ENCODE measurements at places on chromosomes 3 and 15.

- DNase-seq, result no peak
Observed at GRCh38 chr15:95327661-95328060, 1002.8 kb upstream of the NR2F2 start.

DNA sequence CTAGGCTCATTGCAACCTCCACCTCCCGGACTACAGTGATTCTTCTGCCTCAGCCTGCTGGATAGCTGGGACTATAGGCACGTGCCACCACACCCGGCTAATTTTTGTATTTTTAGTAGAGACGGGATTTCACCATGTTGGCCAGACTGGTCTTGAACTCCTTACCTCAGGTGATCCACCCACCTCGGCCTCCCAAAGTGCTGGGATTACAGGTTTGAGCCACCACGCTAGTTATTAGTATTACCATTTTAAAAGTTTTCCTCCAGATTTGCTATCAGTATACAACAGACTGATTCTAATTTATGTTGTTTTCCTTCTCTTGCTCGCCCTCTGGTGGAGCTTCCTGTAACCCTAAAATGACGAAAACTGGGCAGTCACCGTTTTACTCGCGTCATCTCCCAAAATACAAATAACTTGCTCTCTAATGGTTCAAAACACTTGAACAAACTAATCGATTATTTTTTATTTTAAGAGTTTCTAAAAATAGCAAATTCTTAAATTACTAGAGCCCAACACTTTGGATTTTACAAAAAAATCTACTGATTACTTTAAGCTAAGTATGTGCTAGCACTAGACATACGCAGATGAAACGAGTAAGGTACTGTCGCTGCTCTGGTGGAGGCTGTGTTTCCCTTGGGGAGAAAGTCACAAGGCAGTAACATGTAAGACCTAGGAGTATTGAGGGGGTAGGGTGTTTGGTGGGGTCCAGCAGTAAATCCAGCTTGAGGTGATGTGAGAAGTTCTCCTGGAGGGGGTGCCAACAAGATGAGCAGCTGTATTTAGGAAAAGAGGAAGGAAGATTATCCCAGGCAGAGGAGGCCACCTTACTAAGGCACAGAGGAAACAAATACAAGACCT, 203.3 kb downstream of the MBNL1 start:
- peak; percentile 69 for DNase-seq

- no peak for DNase-seq
Observed at GRCh38 chr3:29697989-29698388, 417.1 kb downstream of the RBMS3 start.

- DNase-seq, result peak; percentile 82
Observed at GRCh38 chr3:124032311-124032880, 40.5 kb upstream of the ROPN1 start.
